ENCODE measurements at places on chromosomes 3 and 15.

DNA sequence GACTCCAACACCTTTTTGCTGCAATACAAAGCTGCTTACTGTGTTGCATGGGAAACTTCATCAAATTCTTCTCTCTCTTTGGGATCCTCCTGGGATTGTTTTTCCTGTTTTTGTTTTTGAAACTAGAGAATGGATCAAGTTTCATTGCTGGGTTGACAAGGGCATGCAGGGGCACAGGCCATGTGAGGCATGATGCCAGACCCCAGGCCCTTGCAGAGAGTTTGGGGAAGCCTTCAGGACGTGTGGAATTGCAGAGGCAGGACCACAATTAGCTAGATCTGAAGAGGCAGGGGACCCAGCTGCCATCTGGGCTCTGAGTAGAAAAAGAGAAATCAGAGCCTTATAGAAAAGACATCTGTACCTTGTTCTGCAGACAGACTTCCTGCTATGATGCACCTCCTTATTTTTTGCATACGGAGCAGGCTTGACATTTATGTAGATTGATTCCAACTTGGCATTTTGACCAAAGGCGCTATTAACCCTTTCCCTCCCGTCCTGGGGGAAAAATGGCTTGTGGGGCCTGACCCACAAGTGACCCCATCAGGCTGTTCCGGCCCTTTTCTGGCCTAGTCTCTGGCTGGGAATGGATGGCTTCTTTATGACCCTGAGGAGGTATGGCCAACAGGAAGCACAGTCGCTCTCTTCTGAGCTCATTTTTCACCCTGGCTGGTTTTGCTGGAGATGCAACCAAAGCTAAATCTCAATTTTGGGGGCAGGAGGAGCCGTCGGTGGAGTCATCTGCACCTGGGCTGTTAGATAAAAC lies 44.3 kb upstream of the CHRNB4 start:
- DNase-seq, result no peak

- DNase-seq, result no peak
Measured at GRCh38 chr3:177795216-177795615, 597.9 kb upstream of the TBL1XR1 start.

- no peak for DNase-seq
Measured at GRCh38 chr3:132983143-132983770, 54.9 kb upstream of the TMEM108 start.

- no peak for DNase-seq
Measured at GRCh38 chr3:134376385-134376765, 2.1 kb upstream of the AMOTL2 start.

DNA sequence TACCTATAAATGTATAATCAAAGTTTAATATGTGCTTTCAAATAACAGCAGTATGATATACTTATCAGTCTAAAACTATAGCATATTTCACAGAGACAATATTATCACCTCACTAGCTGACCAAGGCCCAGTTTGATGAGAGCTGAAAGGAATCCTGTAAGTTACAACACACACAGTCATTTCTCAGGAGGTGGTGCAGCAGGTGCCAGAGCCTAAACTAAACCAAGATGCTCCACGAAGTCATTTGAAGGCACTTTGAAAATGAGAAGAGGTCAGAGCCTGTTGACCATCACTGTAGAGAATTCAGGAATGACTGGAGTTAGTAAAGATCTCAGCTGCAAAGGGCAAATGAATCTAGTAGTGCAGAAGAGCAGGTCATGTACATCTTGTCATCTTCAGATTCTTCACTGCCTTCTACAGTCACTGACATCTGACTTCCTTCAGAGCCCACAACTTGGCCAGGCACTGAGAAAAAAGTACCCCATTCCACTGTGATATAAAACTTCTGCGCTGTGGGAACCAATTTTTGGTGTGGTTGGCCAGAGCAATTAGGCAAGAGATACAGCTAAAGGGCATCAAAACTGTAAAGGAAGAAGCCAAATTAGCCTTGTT lies 7.9 kb downstream of the GBE1 start:
- DNase-seq, result no peak

DNA sequence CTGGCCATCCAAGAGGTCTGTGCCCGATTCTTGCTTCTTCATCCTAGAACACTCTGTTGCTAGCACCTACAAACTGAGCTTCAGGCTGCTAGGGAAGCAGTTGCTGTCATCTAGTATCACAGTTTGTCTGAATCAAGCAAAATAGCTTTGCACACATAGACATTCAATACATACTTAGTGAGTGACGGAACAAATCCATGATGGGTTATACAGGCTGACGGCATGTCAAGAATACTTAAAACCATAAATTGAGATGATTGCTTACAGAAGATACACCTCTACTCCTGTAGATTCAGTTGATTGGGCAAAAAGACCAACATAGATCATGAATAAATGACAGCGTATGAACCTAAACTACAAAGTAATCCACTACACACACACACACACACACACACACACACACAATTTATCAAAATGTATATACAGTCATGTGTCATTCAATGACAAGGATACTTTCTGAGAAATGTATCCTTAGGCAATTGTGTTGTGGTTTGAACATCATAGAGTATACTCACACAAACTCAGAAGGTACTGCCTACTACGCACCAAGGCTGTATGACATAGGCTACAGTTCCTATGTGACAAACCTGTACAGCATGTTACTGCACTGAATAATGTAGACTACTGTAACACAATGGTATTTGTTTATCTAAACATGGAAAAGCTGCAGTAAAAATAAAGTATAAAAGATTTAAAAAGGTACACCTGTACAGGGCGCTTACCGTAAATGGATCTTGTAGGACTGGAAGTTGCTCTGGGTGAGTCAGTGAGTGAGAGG lies 14.4 kb upstream of the HEG1 start:
- no peak for DNase-seq

DNA sequence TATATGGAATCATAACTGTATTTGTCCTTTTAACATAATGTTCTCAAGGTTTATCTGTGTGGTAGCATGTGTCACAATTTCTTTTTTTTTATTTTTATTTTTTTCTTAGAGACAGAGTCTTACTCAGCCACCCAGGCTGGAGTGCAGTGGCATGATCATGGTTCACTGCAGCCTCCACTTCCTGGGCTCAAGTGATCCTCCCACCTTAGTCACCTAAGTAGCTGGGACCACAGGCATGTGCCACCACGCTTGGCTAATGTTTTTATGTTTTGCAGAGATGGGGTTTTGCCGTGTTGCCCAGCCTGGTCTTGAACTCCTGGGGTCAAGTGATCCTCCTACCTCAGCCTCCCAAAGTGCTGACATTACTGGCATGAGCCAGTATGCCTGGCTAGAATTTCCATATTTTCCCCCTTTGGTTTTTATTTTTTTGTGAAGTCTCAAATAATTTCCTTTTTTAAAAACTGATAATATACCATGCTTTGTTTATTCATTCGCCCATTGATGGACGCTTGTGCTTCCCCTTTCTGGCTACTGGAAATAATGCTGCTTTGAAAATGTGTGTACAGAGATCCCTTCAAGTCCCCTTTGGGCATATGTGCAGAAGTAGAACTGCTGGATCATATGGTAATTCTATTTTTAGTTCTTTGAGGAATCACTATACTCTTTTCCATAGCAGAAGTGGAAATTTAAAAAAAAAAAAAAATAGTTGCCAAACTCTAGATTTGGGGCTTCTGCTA lies 28.4 kb downstream of the TMEM40 start:
- DNase-seq, result no peak

DNA sequence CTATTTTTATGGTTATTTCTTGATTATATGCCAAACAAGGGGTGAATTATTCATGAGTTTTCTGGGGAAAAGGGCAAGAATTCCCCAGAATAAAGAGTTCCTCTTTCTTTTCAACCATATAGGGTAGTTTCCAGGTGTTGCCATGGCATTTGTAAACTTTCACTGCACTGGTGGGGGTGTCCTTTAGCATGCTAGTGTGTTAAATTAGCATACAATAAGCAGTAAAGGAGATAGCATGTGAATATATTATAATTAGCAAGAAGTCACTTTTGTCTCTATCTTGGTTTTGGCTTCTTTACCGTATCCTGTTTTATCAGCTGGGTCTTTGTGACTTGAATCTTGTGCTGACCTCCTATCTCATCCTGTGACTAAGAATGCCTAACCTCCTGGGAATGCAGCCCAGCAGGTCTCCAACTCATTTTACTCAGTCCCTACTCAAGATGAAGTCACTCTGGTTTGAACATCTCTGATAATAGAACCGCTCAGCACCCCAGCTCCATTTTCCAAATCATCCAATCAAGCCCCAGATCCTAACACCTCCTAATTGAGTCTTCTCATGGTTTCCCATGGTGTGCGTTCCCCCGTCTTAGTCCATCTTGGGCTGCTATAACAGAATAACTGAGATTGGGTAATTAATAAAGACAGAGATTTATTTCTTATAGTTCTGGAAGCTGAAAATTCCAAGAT lies 3.4 kb upstream of the SELENOT start:
- no peak for DNase-seq

- no peak for DNase-seq
Measured at GRCh38 chr15:100787567-100788417, 91.8 kb upstream of the ALDH1A3 start.

DNA sequence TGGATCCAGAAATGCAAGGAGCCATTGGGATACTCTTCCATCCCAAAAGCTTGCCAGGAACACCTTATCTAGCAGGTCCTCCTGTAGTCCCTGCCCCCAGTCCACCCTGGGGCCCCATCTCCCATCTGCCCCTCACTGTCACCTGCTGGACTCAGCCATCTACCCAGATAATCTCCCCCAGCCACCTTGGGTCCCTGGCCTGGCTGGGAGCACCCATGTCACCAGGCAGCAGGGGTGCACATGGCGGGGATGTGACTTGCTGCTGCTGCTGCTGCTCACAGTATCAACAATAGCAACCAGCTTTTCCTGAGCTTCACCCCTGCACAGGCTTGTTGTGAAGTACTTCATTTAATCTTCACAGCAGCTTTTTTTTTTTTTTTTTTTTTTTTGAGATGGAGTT lies 12.6 kb downstream of the PTH1R start:
- DNase-seq, result no peak

GRCh38 chr15:60124460-60125070 lies 120.5 kb downstream of the FOXB1 start:
- DNase-seq, result no peak

GRCh38 chr15:62519900-62520299 lies 354.8 kb upstream of the C2CD4B start:
- no peak for DNase-seq

DNA sequence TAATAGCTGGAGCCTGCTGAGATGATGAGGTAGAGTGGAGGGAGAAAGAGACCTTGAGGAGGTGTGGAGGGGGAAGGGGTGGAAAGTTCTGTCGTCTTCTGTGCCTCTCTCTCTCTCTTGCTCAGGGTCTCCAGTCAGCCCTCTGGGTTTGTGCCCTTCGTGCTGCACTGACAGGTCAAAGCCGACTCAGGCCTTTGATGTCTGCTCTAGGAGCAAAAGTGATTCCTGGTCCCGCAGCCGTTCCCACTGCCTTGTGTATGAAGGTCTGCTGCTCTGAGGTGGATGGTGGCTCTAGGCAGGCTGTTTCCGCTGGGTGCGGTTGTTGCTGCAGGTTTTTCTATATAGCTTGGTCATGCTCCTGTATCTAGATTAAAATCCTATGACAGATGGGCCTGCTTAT lies 89.4 kb downstream of the IGF1R start:
- DNase-seq, result no peak

DNA sequence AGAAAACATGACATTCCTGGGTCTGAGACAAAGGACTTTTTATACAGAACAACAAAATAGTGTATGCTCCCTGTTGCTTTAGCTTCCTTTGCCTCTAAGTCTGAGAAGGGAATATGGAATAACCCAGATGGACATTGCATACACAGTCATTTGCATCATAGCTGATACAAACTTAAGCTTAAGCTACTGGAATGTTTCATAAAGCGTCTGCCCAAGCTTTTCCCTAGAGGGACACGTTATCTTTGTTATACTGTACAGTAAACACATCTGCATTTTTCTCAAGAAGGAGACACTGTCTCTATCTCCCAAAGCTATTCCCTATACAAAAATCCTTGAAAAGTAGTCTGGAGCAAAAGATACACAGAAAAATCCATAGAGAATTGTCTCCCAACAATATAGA lies 775.0 kb downstream of the DIPK2A start:
- no peak for DNase-seq

DNA sequence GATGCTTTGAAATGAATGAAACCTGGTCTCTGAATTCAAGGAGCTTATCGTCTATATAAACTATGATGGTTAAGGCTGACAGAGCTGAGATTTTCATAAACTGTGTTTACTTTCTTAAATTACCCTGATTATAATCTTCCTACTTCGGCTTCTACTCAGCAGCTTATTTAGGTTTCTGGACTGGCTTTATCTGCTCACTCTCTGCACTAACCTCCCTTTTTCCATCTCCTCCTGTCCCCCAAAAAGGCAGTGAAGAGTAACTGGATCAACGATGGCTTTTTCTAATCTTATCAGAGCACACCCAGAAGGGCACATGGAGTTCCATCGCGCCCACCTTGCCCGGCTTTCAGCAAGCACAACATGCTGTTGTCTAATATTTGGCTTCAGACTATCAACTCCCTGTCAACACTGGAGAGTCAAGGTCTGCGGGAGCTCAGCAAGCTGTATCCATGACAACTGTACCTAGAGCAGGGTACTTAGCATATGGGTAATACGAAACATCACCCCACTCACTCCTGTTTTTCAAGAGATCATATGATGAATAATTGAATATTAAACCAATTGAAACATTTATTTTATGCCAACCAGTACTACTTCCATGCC lies 417.3 kb downstream of the GABRB3 start:
- no peak for DNase-seq

DNA sequence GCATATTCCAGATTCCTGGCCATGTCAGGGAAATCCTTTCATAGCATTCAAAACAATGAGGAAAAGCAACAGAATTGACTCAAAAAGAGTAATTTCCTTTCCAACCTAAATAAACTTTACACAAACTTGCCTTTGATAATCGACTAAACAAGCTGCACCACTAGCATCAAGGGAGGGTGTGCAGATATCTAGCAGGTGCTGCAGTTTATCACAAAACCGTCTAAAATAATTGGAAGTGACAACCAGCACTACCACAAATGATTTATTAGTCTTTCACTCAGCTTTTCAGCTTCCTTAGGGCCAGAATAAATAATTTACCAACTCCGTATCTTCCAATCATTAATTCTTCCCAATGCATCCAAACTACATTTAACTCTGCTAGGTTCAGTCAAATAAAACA lies 71.7 kb downstream of the TBC1D5 start:
- no peak for DNase-seq

- no peak for DNase-seq
Measured at GRCh38 chr15:52290329-52290728, 5.3 kb downstream of the MYO5C start.

DNA sequence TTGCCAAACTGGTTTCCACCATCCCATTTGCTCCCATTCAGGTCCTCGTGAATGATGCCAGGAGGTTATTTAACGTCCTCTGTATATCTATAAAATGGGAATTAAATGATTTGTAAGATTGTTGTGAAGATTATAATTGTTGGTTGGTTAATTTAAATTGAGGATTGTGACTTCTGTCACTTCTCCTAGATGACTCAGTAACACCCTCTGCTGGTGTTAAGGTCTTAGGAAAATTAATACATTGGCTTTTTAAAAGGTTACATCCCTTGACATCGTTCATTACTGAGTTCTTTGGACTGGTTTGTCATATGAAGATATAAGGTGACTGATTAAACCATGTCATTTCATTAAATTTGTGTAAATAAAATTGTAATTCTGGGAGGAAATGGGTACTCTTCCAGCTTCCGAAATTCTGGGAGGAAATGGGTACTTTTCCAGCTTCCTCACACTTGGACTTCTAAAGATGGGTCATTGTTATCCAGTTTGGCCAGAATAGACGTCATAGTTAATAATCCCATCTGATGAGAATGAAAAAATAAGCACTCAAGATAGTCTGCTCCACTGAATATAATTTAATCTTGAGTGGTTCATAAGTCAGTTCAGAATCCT lies 33.3 kb upstream of the PAQR5 start:
- DNase-seq, result no peak
